ENCODE measurements at places on chromosomes 4 and X.

- no peak for DNase-seq
Observed at GRCh38 chrX:130896802-130897501, 6.1 kb downstream of the ENOX2 start.

GRCh38 chr4:184274286-184274951 lies 56.7 kb upstream of the ENPP6 start:
- DNase-seq, result no peak

- DNase-seq, result no peak
Observed at GRCh38 chrX:7266288-7266687, 118.3 kb upstream of the PUDP start.

DNA sequence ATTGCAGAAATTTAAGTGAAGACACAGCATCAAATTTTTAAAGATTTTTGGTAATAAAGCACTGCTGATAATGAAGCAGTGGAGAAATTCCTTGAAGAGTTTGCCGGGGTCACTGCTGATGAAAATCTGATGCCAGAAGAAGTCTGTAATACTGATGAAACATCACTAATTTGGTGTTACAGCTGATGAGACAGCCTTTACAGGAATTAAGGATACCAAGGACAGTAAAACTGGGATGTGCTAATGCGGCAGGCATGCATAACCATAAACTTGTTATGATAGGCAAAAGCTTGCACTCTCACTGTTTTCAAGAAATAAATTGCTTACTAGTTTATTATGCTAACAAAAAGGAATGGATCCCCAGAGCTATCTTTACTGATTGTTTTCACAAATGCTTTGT lies 52.9 kb upstream of the VEGFC start:
- no peak for DNase-seq

DNA sequence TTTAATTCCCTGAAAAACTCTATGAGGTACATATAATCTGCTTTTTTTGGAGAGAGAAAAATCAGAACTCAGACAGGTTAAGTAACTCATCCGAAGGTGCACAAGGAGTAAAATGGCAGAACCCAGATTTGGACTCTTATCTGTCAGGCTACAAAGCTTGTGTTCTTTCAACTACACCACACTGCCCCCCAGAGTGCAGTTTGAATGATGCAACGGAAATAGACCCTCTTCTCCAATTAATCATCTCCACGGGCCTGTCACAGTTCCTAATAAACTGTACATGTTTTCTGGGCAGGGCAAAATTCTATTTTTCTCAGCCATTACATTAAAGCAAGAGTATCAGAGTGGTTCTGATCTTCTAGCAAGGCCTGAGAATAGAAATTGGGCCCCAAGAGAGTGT lies 35.3 kb upstream of the DCX start:
- no peak for DNase-seq

GRCh38 chrX:47614618-47615017 lies 5.0 kb downstream of the SYN1 start:
- no peak for DNase-seq

- DNase-seq, result no peak
Observed at GRCh38 chr4:87053176-87053658, 118.4 kb downstream of the AFF1 start.

DNA sequence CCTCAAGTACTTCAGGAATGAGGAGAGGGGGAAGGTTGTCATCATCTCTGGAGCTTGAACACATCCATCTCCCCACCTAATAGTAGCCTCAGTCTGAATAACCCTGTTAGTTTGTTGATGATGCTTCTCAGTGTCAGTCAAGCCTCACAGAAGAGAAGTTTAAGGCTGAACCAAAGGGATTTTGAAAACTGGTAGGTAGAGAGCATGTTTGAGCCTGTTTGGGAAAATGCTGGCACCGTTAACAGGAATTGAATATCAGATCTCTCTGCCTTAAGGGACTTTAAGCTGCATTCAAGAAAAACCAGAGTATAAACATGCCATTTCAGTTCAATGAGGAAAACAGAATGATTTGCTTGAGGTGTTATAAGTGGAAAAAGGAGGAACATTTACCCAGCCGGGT lies 73.1 kb downstream of the MAPK10 start:
- no peak for DNase-seq

DNA sequence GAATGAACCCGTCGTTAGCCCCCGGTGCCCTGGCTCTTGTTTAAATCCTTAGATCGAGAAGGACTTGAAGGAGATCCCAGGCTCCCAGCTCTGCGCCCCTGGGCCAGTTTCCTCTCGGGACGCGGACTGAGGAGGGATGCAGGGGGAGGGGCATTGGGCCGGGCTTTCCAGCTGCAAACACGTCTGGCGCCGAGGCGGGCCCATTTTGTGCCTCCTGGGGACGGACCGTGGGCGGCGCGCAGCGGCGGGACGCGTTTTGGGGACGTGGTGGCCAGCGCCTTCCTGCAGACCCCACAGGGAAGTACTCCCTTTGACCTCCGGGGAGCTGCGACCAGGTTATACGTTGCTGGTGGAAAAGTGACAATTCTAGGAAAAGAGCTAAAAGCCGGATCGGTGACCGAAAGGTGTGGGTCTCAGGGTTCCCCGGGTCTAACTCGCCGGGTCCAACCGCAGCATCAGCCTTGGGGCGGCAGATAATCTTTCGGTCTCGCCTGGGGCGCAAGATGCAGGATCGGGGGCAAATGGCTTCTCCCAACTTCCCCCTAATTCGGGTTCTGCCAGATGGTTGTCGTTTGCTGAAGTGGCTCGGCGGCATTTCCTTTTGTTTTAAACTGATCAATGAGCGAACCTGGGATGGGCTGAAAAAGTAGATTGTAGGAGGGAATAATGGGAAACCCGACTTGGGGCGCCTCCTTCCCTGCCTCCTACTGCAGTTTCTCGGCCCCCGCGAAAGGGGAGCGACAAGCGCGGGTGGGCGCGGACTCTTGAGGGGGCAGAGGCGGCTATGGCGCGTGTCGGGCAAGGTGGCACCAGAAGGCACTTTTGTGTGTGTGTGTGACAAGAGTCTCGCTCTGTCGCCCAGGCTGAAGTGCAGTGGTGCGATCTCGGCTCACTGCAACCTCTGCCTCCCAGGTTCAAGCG lies 2.9 kb downstream of the PDGFRA start:
- peak; percentile 39 for DNase-seq

DNA sequence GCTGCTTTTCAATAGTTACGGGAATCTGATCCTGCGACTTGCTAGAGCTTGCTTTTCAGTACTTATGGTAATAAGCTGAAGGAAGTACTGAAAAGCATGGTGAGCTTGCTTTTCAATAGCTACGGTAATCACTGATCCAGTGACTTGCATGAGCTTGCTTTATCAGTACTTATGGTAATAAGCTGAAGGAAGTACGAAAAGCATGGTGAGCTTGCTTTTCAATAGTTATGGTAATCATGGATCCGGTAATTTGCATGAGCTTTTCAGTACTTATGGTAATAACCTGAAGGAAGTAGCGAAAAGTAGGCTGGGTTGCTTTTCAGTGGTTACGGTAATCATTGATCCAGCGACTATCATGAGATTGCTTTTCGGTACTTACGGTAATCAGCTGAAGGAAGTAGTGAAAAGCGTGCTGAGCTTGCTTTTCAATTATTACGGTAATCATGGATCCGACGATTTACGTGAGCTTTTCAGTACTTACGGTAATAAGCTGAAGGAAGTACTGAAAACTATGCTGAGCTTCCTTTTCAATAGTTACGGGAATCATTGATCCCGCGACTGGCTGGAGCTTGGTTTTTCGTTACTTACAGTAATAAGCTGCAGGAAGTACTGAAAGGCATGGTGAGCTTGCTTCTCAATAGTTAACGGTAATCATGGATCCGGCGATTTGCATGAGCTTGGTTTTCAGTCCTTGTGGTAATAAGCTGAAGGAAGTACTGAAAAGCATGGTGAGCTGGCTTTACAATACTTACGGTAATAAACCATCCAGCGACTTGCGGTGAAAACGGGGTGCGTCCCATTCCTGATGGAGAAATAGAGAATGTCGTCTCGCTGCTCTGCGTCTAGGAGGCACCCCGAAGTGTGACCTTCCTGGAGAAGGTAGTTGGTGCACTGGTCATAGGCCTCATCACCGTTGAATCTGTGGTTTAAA lies 6.5 kb downstream of the CRLF2 start:
- DNase-seq, result no peak

DNA sequence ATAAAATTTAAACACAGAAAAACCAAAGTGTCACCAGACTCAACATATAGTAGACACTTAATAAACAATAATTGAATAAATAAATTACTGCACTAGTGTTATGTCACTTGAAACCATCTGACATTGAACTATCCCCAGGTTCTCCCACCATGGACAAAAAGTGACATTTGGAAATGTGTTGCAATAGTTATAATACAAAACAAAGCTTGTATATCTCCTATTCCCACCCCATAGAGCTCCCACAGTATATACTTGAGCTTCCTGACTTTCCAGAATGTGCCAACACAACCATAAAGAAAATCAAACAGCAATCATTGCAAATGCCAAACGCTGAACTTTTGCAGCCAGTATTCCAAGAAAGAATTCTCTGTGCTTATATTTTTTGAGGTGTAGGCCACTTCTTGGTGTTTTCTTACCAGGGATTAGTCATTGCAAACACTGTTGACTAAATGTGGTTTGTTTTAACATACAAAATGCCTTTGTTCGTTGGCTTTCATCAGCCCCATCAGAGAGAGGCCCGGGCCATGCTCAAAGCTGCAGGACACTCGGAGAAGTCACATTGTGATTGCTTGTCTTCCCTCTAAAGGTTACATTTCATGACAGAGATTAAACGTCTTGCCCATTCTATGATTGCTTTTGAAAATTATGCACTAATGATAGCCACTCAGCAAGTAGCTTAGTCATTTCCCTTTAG lies 33.8 kb downstream of the PPARGC1A start:
- DNase-seq, result no peak

DNA sequence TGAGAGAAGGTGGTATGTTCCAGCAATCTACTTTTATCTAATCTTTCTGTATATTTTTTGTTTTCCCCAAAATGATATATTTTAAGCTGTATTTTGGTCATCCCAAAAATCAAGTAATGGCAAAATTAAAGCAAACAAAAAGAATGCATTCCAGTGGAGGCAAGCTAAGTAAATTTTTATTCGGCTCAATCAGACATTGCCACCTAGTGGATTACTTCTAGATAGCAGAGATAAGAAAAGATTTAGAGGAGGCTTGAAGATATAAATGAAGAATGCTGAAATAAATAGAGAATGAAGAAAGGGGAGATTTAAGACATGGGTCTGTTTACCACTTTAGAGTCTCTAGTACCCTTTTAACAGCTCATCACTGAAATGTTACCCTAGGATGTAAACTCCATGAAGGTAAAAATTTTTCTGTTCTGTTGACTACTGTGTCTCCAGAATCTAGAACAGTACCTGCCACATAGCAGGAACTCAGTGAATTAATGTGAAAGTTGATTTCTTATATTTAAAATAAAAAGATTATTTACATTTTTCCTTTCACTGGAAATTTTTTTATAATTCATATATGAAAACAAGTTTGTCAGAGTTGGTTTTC lies 110.9 kb upstream of the ANK2 start:
- no peak for DNase-seq

- no peak for DNase-seq
Observed at GRCh38 chr4:57109411-57109846, 756 bp downstream of the IGFBP7 start.

DNA sequence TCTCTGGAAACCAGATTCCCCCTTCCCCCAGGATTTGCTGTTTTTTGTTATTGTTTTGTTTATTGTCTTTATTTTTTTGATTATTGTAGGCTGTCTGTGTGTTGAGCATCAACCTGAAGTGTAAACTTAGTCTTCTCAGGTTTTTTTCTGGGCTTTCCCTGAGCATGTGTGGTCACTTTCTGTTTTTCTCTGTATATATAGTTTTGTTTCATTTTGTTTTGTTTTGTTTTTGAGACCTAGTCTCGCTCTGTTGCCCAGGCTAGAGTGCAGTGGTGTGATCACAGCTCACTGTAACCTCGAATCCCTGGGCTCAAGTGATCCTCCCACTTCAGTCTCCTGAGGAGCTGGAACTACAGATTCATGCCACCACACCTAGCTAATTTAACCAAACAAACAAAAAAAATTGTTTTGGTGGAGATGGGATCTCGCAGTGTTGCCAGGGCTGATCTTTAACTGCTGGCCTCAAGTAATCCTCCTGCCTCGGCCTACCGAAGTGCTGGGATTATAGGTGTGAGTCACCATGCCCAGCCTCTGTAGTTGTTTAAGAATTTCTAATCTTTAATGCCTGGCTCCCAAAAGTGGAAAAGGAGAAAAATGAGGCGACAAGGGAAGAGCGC lies 9.1 kb downstream of the IL13RA1 start:
- no peak for DNase-seq

DNA sequence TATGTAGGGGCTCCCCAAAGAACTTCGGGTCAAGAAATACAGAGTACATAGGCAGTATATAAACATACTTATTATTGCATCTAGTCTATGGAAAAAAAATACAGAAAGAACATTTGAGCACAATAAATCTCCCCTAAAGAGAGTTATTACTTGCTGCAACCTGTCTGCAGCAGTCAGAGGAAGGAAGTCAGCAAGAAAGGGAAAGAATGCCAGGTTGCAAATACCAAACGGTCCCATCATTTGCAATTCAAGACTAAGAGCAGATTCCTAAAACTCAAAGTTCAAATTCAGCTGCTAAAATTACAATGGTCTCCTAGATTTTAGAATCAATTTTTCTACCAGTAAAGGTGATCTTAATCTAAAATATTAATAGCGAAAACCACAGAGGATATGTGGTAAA lies 236.2 kb upstream of the NUDT6 start:
- DNase-seq, result no peak

- peak; percentile 16 for DNase-seq
Observed at GRCh38 chr4:73620115-73620792, at the start of gene RASSF6. Gene RASSF6, minus strand, starts transcription at chr4:73620436. Its CDS starts 8,641 bp downstream, at chr4:73611795.

DNA sequence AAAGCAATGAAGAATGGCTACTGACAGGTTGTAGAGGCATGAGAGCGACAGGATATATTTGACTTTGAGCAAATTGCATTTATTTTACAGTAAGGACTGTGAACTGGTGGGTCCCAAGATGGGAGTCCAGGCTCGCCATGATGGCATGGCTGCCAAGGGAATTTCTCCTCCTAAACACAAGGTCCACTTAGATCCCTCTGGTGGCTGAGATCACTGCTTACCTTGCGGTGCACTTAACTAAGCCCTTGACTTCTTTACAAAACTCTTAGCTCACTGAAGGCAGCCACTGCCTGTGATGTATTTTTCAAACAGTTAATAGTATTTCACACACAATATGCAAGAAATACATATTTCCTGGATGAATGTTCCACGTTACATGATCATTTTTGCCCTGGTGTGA lies 50.3 kb upstream of the SORBS2 start:
- DNase-seq, result no peak

GRCh38 chrX:47156611-47157520 lies 11.8 kb downstream of the RBM10 start:
- DNase-seq, result no peak
